Karpas-422 (cell line): ENCODE measurements at places on chromosomes 12 and 14. TPM values are rescaled to one million over a fixed set of nuclear protein-coding genes. Genes with fewer than 3 reads are reported as not detected.

DNA sequence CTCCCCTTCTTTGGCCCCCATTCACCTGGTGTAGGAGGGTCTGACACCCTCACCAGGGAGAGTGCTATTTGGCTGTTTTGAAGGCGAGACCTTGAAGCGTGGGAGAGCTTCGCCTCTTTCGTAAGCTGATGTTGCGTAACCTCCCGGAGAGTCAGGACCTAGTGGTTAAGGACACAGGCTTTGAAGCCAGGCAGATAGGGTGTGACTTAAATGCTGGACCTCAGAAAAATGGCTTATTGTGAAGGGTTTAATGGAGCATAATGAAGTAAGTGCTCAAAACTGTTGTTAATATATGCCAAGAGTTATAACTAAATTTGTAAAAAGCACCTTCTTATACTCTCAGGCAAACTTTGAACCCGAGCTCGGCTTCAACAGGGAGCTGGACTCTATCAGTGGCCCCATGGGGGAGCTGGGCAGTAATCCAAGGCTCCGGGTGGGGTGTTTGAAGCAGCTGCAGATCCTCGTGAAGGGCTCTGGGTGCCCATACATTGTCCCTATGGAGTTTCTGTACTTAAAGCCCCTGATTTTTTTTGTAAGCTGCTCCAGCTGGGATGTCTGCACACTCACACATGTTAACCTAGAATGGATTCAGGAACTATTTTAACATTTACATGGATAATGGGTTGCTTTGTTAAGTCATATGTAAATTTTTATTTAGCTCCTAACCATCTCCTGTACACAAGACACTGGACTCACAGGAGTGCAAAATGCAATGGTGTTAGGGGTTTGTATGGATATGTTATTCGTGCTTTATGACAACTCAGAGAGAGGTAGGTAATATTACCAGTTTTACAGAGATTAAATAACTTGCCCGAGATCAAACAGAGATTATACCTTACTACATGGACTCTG is 26.0 kb downstream of the PPFIBP1 start:
- no peak for DNase-seq

GRCh38 chr12:26523708-26524150 is 309.3 kb downstream of the ITPR2 start:
- no peak for DNase-seq

DNA sequence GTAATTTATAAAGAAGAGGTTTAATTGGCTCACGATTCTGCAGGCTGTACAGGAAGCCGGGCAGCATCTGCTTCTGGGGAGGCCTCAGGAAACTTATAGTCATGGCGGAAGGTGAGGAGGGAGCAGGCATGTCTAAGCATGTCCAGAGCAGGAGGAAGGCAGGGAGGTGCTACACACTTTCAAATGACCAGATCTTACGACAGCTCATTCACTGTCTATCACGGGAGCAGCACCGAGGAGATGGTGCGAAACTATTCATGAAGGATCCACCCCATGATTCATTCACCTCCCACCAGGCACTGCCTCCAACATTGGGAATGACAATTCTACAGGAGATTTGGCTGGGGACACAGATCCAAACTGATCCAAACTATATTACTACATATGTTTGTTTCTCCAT is 10.0 kb downstream of the SFSWAP start:
- DNase-seq: no peak

GRCh38 chr12:57713209-57713608 is 19.3 kb downstream of the OS9 start:
- no peak for DNase-seq

DNA sequence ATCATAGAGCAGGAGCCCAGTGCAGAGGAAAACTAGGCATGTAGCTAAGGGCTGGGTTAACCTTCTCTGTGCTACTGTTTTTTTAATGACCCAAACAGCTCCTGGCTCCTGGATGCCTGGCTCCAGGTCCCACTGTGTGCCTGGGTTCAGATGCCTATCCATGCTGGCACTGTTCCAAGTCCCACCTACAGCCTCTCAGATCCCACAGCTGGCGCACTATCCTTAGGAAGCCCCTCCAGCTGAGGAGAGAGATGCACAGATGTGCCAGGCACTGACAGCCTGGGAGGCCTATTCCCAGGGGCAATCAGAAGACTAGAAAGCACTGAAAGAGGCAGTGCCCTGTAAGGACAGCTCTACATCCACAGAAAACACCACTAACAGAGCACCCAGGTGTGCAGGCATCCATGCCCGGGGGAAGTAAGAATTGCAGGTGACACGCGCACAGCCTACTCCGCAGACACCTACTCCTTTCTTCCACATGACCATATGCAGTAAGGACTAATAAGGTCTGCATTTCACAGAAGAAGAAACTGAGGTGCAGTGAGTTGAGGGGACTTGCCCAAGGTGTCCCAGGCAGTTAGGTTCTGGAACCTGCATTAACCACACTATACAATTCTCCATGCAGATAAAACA is 51.2 kb downstream of the PITPNM2 start:
- DNase-seq: no peak

DNA sequence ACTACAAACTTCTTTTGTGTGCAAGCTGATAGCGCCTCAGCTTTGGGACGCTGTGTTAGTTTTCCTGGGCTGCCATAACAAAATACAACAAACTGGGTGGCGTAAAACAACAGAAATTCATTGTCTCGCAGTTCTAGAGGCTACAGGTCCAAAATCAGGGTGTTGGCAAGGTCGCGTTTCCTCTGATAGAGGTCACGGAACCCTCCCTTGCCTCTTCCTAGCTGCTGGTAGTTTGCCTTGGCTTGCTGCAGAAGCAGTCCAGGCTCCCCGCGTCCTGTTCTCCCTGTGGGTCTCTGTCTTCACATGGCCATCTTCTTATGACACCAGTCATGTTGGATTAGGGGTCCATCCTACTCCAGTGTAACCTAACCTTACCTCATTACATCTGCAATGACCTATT is 32.8 kb upstream of the PTGR2 start:
- DNase-seq: no peak

DNA sequence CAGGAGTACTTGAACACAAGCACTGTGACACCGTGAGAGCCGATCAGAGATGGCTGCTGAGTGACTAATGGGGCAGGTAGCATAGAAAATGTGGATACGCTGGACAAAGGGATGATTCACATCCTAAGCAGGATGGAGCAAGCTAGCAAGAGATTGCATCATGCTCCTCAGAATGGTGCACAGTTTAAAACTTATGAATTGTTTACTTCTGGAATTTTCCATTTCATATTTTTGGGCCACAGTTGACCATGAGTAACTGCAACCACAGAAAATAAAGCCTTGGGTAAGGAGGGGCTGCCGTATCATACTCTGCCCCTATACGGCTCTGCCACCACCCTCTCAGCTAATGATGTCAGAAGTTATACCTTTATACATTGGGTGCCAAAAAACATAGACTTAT is 23.3 kb upstream of the MARK3 start:
- no peak for DNase-seq

GRCh38 chr14:31877255-31877798 is 199.8 kb upstream of the ARHGAP5 start:
- no peak for DNase-seq

- DNase-seq: no peak
Measured at GRCh38 chr12:66744956-66745383, 66.1 kb upstream of the GRIP1 start.

GRCh38 chr14:70181276-70181675 is 7.5 kb downstream of the SLC8A3 start:
- DNase-seq: no peak

DNA sequence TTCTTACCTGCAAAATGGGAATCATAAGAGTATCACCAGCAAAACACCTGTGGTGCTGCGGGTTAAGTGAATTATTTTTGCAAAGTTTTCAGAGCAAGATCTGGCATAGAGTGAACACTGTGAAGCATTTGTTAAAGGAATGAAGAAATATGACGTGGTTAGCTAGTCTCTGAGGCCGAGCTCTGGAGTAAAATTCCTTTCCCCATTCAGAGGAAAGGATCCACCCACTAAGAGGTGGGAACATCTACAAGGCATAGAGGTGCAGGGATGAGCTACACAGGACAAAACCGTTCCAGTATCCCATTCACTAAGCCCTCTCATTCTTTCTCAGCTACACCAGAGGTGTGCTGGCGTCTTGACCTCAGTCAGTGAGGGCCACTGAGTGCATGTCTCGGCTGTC is 48.5 kb downstream of the JAG2 start:
- DNase-seq: no peak

DNA sequence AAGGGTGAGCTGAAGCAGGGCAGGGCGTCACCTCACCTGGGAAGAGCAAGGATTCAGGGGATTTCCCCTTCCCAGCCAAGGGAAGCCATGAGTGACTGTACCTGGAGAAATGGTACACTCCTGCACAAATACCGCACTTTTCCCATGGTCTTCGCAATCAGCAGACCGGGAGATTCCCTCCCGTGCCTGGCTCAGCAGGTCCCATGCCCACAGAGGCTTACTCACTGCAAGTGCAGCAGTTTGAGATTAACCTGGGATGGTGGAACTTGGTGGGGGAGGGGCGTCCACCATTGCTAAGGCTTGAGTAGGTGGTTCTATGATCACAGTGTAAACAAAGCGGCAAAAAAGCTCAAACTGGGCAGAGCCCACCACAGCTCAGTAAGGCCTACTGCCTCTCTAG is 11.0 kb upstream of the DHRS4 start:
- no peak for DNase-seq

- DNase-seq: no peak
Measured at GRCh38 chr12:41184864-41185263, 3.3 kb upstream of the PDZRN4 start.

- peak; percentile 51 for DNase-seq
Measured at GRCh38 chr12:70268972-70269371, 25.7 kb downstream of the CNOT2 start.

GRCh38 chr12:130011611-130012385 is 108.0 kb upstream of the TMEM132D start:
- no peak for DNase-seq

- no peak for DNase-seq
Measured at GRCh38 chr12:92079054-92079385, 66.6 kb downstream of the BTG1 start.

GRCh38 chr14:68137704-68138619 is 318.4 kb downstream of the RAD51B start:
- DNase-seq: no peak

- no peak for DNase-seq
Measured at GRCh38 chr12:53756300-53757100, 4.7 kb upstream of the CISTR start.

The NPFF gene
- 1.0 TPM in 1 of 2 replicates, not detected in the other for total RNA-seq

The KLRK1 gene
- total RNA-seq: not detected in 2 replicates
